Mucosa of descending colon (tissue), 3 donors: ENCODE measurements at places on chromosomes 3 and 15. TPM values are rescaled to one million over a fixed set of nuclear protein-coding genes. Genes with fewer than 3 reads are reported as not detected.

Gene CLDN18
- not detected for total RNA-seq

Gene C3orf20
- not detected for total RNA-seq

Gene CALML4
- total RNA-seq = 98.1 TPM

Gene SNRPA1
- 41.5 TPM for total RNA-seq

Gene CCDC13
- 3.3 TPM for total RNA-seq

DNA sequence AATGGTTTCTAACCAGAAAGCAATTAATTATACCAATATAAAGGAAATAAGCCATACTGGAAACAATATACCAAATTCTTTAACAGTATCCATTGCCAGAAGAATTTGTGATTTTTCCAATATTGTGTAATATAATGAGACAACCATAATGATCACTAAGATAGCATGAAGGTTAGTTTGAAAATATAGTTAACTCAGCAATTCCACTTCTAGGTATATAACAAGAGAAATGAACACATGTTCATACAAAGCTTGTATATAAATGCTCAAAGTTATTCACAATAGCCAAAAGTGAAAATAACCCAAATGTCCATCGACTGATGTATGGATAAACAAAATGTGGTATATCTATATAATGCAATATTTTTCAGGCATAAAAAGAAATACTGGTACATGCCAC, 369.1 kb downstream of the TBC1D5 start:
- DNase-seq = no peak

DNA sequence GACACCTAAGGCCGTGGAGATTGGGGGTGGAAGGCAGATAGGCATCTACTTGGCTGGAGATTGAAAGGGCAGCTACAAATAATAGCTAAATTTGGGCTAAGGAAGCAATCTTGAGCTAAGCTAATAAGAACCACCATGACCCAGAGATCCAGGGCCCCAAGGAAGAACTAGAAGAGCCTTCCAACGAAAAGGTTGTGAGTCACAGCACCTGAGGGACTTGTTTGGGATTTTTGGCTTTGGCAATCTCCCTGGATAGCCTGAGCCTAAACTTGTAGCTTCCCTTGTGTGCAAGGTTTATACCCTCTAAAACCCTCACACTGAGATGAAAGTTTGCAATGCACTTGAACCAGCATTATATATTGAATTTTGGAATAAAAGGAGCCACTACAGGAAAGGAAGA, 364.0 kb upstream of the IL12A start:
- DNase-seq = no peak

GRCh38 chr3:195133462-195133861, 137.5 kb downstream of the XXYLT1 start:
- DNase-seq = no peak

GRCh38 chr3:3599016-3599415, 200.2 kb upstream of the LRRN1 start:
- DNase-seq = no peak

GRCh38 chr3:190024912-190025311, 95.8 kb downstream of the P3H2 start:
- DNase-seq = no peak

DNA sequence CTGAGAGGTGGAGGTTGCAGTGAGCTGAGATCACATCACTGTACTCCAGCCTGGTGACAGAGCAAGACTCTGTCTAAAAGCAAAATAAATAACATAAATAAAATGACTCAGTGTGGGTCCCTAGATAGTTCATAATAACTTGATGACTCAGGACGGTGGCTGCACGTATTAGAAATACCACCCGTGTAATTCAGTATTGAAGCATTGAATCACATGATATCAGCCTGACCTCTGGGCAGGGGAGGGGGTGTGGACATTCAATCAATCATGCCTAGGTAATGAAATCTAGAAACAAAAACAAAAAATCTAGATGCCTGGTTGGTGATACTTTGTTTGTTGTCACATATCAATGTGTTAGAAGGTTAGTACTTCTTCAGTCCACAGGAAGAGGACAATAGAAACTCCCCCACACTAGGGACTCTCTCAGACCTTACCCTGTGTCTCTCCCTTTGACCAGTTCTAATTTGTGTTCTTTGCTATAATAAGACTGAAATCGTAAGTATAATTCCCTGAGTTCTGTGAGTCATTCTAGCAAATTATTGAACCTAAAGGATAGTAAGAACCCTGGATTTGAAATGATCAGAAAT, 177.3 kb downstream of the GAP43 start:
- DNase-seq = no peak

DNA sequence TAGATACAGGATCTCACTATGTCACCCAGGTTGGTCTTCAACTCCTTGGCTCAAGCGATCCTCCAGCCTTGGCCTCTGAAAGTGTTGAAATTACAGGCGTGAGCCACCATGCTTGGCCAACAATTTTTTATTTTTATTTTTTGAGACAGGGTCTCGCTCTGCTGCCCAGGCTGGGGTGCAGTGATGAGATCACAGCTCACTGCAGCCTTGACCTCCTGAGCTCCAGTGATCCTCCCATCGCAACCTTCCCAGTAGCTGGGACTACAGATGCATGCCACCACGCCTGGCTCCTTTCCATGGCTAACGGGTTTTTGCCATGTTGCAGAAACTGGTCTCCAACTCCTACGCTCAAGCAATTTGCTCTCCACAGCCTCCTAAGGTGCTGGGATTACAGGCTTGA, 20.2 kb upstream of the PIK3CB start:
- no peak for DNase-seq

GRCh38 chr3:139481116-139481515, 4.8 kb upstream of the RBP2 start:
- DNase-seq = no peak

DNA sequence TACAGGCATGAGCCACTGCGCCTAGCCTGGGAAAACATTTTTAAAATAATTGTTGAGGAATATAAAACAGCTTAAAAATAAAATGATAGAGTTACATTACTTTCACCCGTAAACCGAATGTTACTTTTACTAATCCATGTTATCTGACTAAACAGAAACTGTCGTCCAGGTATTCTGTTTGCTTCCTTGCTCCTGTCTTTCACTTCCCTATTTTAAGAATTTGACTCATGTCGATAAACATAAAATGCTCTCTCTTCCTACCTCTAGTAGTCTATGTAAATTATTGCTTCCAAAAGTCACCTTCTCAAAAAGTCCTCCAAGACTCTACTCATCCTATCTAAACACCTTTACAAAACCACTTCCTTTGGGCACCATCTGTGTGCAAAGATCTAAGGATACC, 216.4 kb downstream of the RBMS3 start:
- no peak for DNase-seq

DNA sequence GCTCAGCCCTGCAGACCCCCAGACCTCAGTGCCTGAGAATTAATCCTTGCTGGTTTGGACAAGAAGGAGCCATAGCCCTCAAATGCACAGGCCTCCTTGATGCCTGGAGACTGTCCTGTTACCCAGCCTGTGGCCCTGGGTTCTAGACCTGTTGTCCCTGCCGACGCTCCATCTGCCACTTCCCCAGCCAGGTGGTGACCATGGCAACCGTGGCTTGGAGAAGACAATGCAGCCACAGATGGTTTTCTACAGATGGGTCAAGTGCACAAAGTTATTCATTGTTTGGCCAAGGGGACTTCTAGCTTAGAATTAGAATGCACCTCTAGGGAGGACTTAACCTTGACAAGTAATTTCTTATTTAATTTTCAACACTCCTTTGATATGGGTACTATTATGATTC, 297.1 kb downstream of the UACA start:
- no peak for DNase-seq

DNA sequence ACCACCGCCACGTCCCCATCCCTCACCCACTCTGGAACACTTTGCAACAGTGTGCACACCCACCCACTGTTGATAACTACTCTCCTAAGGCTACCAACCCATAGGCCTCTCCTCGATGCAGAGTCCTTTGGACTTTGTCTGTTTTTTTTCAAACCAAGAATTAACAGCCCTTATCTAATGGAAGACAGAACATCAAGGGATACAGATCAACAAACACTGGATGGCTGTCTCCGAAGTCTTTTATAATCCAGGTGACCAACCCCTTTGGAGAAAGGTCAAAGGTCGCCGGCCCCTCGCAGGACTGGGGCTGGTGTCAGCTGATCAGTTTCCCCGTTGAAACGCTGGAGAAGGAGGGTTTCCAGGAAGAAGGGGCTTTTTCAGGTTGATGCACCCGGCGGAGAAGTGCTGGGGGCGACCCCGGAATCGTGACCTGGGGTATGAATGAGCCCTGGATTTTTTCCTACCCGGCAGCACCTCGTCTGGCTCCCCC, 532 bp downstream of the B4GALT4 start:
- peak; percentile 67 for DNase-seq

DNA sequence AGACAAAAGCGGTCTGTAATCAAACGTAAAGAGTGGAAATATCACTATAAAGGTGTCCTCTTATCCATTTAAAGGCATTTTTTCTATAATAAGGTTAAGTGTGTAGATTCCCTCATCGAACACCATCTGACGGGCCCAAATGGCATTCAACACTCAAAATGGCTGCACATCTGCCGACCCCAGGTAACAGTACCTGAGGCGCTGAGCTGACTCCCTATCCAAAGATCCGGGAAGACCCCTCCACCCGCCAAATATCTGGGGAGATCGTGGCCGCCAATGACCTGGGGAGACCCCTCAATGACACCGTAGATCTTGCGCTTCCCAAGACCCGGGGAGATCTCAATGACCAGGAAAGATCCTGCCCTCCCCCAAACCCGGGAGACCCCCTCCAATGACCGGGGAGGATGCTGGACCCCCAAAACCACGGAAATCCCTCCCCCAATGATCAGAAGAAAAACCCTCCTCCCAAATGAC, 476 bp downstream of the IP6K2 start:
- peak; percentile 56 for DNase-seq

DNA sequence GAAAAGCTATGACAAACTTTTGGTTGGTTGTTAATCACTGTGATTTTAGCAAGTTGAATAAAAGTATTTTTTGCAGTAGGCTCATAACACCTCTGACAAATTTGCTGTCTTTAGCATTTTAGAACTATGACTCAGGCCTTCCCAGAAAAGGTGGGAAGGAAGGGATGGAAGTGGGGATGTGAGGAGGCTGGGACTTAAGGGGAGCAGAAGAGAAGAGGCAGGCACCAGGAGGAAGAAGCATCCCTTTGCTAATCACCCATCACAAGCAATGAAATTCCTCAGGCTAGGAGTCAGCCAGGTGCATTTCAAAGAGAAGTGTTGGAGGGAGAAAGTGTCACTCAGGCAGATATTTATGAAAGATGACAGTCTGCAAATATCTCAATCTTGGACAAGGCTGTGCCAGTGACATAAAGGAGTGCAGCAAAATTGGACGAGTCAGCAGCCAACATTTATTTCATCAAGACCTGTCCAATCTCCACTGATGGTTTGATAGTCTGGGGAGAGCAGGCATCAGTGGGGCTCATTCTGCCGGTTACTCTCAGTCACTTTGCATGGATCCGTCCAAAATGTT, 337.3 kb upstream of the ARRDC4 start:
- DNase-seq = no peak

GRCh38 chr3:178474526-178474925, 61.7 kb upstream of the KCNMB2 start:
- DNase-seq = no peak
